ENCODE measurements at places on chromosomes 2 and 18. TPM values are rescaled to one million over a fixed set of nuclear protein-coding genes. Genes with fewer than 3 reads are reported as not detected.

DNER gene
- total RNA-seq = 84.8 TPM

HOXD13 gene
- 5.4 TPM for total RNA-seq

ESPNL gene
- total RNA-seq = 0.03 TPM

CPS1 gene
- 6.3 TPM for total RNA-seq

KYNU gene
- not detected for total RNA-seq

APLF gene
- 0.99 TPM for total RNA-seq

REG1B gene
- total RNA-seq = not detected

TTLL4 gene
- total RNA-seq = 4.5 TPM

UGT1A9 gene
- total RNA-seq = not detected

TXNDC2 gene
- 0.33 TPM for total RNA-seq

C2orf92 gene
- total RNA-seq = not detected

DNA sequence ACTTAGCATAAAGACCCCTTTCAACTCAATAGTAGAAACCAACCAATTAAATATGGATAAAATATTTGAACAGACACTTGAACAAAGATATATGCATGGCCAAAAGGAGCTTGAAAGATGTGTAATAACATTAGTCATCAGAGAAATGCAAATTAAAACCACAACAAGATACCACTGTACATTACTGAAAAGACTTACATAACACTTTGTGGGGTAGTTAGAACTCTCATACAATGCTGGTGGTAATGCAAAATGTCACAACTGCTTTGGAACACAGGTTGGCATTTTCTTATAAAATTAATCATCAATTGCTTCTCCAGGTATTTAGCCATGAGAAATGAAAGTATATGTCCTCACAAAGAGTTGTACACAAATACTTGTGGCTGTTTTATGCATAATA, 60.7 kb downstream of the TTC27 start:
- DNase-seq = no peak

GRCh38 chr18:11859903-11860407, 8.7 kb downstream of the CHMP1B start:
- DNase-seq = peak; percentile 66

DNA sequence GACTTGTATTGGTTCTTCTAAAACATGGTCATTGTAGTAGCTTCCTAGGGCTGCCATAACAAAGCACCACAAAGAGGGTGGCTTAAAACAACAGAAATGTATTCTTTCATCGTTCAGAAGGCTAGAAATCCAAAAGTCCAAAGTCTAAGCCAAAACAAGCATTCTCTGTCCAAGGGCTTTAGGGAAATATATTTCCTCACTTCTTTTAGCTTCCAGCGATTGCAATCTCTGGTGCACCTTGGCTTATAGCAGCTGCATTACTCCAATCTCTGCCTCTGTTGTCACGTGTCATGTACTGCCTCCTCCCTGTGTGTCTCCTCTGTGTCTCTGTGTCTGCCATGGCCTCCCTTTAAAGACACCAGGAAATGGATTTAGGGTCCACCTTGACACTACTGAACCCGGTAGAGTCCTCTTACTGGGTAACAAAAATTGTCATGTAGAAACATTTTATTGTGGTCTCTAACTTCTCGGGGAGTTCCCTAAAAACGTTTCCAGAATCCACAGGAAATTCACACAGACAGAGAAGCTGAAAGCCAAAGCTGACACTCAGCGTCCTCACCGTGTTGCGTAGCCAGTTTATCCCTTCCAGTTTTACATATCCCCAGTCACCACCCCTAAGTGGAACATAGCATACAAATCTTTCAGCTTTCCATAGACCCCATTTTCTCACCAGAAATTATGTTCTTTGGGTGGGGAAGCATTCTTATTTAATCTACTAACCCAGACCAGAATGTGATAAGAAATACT, 20.7 kb upstream of the TTN start:
- no peak for DNase-seq

- DNase-seq = peak; percentile 90
Measured at GRCh38 chr2:171515672-171516298, 6.5 kb upstream of the CYBRD1 start.

DNA sequence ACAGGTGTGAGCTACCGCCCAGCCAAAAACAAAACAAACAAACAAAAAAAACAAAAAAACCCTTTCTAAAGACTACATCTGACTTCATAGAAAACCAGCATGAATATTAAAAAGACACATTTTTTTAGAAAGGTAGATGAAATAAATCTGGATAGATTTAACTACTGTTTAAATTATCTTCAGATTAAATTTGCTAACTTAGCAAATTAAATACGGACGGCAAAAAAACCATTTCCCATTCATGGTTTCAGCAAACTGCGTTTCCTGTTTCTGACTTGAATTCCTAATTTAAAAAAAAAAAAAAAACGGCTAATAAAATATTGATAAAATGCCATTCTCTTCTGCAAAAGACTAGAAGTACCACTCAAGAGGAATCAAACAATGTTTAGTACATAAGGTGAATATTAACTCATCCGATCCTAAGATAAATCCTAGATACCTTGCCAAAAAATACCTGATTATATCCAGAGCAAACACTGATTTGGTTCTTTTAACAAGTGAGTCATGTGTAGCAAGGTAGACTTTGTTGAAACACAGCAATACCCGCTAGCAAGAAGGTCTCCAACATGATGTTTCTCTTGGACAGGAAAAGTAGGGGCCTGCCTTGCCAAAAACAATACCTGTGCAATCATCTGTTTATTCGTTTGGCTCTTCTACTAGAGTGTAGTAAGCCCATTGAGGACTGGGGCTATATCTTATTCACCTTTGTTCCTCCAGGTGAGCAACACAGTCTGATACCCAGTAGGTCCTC, 96.2 kb downstream of the BARD1 start:
- DNase-seq = no peak

- no peak for DNase-seq
Measured at GRCh38 chr18:25735459-25735858, 355.0 kb downstream of the SS18 start.

DNA sequence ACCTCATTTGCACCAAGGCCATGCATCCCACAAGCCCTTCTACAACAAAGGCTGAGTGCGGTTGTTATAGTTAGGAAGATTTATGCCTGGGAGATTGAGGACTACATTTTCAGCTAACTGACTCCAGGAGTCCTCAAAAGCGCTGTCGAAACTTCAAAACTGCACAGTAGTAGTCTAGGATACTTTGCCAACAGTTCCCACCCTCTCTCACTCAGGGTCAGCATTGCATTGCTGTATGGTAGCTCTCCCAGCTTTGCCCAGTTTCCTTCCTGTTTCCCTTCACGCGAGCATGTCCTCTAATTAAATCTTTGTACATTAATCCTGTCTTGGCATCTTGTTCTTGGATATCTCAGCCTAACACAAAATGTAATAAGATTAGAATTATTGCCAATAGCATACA, 420.6 kb upstream of the UBE2E3 start:
- no peak for DNase-seq

DNA sequence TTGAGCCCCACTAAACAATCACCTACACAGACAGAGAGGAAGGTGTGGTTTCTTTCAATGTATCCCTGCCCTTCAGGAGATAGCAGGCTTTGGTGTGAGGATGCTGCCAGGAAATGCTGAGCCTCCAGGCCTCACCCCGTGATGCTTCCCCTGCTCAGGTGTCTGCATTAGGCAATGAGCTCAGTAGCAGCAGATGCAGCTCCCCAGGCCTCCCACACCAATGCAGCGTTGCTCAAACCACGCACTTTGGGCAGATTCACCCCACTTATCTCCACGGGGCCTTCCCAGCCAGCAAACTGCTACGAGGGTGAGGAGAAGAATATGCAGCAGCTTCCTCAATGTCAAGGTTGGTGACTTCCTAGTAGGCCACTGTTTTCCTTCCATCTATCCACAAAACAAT, 229.3 kb upstream of the PXDN start:
- DNase-seq = no peak

- DNase-seq = no peak
Measured at GRCh38 chr2:217736776-217737550, 265.8 kb downstream of the TNS1 start.

- DNase-seq = peak; percentile 27
Measured at GRCh38 chr2:110853516-110853915, 121.1 kb downstream of the ACOXL start.

- DNase-seq = no peak
Measured at GRCh38 chr2:223247136-223247535, 195.1 kb downstream of the KCNE4 start.

DNA sequence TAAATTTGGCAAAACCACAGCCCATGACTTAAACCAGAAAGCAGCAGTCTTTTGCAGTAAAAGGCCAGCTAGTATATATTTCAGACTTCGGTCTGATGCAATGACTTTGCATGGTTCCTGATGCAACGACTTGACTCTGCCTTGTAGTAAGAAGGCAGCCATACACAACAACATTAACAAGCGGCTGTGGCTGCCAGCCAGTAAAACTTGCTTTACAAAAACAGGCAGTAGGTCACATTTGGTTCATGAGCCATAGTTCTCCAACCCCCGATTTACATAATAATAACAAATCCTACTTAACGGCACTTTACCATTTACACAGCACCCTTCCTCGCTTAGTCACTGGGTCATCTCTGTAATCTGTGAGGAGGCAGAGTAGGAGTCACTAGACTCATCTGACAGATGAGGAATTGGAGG, 410.3 kb downstream of the LRATD1 start:
- peak; percentile 95 for DNase-seq

- no peak for DNase-seq
Measured at GRCh38 chr2:59866436-59866835, 687.0 kb downstream of the BCL11A start.

- DNase-seq = no peak
Measured at GRCh38 chr2:232492236-232492848, 4.7 kb upstream of the ECEL1 start.

DNA sequence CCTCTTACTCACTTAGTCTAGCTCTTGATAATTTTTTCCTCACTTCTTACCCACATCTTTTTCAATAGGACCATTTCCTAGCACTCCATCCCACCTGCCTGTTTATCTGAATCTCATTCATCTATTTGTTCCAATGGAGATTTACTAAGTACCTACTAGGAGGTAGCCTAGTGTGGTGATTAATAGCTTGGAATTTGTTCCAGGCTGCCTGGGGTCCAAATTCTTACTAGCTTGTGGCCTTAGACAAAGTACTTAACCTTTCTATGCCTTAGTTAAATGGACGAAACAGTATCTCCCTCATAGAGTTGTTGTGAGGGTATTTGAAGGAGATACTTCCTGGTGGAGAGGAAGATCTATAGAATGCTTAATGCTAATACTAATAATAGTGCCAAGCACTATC, 42.9 kb upstream of the SERTAD2 start:
- no peak for DNase-seq

DNA sequence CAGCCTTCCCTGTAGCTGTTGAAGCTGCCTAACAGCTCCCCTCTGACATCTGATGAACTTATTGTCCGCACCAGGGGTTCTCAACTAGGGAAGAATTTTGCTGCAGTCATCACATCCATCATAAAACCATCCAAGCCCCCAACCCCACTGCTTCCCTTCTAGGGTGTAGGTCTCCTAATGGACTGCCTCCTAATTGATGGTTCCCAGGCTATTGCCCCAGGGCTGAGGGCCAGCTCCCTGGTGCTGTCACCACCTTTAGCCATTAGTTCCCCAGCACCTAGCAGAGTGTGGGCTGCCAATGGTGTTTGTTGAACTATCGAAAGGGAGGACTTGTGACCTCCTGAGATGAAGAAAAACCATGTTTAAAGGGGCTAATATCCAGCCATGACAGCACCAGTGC, 125.9 kb downstream of the NCKAP5 start:
- DNase-seq = no peak

Measured in MG63 (cell line).